ENCODE measurements at places on chromosomes 11 and 22.

- DNase-seq: no peak
Measured at GRCh38 chr22:44515779-44516178, 17.7 kb upstream of the RTL6 start.

DNA sequence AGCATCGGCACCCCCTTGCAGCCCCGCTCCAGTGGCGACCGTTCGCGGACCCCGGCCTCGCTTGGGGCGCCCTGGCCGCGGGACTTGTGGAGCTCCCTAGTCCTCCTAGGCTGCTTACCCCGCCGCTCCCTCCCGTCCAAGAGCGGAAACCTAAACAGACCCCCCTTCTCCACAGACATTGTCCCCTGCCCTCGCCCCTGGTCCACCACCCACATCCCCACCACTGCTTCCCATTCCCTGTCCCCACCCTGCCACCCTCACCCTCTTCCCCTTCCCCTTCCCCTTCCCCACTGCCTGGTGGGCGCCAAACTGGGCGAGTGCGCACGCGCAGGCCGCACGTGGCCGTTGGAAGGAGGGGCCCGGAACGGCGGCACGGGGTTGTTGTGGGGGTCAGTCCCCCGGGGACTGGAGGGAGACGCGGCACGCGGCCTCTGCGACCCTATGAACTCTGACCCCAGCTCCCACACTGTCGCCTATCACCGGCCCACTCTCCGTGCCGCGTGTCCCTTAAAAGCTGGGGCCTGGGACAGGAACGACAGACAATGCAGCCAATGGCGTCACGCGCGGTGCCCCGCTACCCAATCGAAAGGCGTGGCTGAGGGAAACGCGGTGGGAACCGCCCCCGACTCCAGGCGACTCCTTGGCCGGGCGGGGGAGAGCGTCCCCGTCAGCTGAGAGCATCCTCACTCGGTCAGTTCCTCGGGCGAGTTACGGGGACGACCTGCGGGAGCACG, at the start of gene SNX32:
SNX32 (plus strand) TSS at position 667 of the 734 bp plus-strand sequence. CDS start 103 bp downstream, outside the sequence.
- peak; percentile 98 for DNase-seq

GRCh38 chr11:10032935-10033334, 261.1 kb downstream of the SBF2 start:
- no peak for DNase-seq

DNA sequence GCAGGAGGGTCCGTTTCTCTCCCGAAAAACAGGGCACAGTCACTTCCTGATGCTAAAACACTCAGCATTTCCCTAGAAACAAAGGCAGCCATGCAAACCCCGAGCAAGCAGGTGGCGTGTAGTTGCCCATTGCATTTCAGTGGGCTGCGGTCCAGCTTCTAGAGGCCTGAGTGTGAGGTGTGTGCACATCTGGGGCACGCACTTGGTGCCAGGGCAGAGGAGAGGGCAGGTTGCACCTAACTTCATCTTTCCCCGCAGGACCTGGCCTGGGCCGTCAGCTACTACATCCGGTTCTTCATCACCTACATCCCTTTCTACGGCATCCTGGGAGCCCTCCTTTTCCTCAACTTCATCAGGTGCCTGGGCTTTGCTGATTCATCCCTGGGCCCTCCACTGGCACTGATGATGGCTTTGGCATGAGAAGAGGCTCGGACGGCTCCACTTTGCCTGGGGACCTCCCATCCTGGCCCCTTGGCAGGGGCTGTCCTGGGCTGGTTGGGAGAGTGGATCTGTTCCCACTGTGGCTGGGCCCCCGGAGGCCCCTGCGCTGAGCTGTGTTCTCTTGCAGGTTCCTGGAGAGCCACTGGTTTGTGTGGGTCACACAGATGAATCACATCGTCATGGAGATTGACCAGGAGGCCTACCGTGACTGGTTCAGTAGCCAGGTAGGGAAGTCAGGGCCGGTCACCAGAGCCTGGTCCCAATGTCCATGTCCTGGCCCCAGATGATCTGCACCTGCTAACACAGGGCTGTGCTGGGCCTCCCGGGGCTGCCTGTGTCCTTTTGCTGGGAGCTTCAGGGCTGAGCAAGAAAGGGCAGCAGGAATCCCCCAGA, 28.4 kb downstream of the FADS3 start:
- no peak for DNase-seq

DNA sequence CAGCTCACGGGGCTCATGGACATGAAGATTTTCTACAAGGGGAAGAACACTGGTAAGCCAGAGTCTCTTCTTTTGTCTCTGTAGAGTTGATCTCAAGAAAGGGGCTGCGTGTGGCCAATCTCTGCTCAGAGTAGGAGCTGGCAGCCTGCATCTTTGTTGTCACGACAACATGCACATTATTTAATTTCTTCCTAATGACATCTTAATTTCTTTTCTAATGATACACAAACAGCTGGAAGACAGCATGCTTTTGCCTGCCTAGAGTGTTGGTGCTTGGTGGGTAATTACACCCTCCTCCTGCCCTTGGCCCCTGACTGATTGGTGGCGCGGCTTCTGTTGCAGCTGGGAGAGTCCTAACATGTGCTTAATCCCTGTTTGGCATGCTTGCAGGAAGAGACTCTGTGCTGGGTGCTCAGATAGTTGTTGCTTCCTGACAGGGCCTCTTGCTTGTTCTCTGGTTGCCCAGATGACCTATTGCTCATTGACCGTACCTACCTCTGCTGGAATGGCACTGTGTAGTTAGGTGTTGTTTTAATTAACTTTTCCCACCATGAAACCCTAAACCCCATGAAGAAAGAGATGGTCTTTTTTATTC, 106.9 kb upstream of the SORL1-AS1 start:
- DNase-seq: no peak

- DNase-seq: no peak
Measured at GRCh38 chr11:6556139-6556949, 47.1 kb downstream of the RRP8 start.

GRCh38 chr22:39101226-39101625, 4.2 kb downstream of the APOBEC3H start:
- DNase-seq: no peak

Data from aorta (tissue), 5 donors.